Stimulated activated CD4-positive, alpha-beta T cell treated with anti-CD3 and anti-CD28 coated beads, Interleukin-15, amount 100 ng/mL, for 1 hour (primary cell): ENCODE measurements at places on chromosomes 4 and X.

- DNase-seq: no peak
These were observed 57.8 kb downstream of the DCLK2 start for GRCh38 chr4:150136036-150136435.

DNA sequence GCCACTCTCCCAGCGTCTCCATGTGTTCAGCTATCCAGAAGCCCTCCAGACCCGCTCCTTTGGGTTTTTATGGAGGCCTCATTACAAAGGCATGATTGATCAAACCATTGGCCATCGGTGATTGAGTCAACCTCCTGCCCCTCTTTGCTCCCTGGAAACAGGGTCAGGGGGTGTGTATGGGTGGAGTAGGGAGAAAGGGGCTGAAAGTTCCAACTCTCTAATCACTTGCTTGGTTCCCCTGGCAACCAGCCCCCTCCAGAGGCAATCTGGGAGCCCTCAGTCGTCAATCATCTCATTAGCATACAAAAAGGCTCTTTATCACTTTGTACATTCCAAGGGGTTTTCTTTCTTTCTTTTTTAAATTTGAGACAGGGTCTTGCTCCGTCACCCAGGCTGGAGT, 2.3 kb downstream of the TRIM2 start:
- DNase-seq: no peak

GRCh38 chr4:151859641-151860040, 98.8 kb upstream of the GATB start:
- no peak for DNase-seq

DNA sequence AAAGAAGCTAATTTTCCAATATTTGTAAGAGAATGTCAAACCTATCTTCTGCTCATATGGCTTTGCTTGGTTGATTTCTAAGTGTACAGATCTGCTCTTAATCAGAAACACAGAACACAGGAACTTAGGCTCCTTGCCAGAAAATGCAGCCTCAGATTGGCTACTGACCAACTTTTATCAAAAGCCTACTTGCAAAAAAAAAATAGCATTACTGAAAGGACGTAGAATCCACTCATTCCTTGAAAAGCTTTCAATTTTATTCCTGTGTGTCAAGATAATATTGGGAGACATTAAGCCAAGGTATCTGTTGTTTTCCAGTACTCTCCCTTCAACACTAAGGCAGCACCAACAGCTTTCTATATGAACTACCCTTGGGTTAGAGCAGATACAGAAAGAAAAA, 127.6 kb upstream of the INTU start:
- no peak for DNase-seq

- no peak for DNase-seq
These were observed 94.1 kb upstream of the CITED1 start for GRCh38 chrX:72399816-72400215.

GRCh38 chrX:10028283-10029104, 61.3 kb downstream of the CLDN34 start:
- DNase-seq: no peak

GRCh38 chr4:123325241-123325681, 71.3 kb upstream of the SPRY1 start:
- no peak for DNase-seq

- DNase-seq: no peak
These were observed 203.6 kb downstream of the LDB2 start for GRCh38 chr4:16694884-16695276.

DNA sequence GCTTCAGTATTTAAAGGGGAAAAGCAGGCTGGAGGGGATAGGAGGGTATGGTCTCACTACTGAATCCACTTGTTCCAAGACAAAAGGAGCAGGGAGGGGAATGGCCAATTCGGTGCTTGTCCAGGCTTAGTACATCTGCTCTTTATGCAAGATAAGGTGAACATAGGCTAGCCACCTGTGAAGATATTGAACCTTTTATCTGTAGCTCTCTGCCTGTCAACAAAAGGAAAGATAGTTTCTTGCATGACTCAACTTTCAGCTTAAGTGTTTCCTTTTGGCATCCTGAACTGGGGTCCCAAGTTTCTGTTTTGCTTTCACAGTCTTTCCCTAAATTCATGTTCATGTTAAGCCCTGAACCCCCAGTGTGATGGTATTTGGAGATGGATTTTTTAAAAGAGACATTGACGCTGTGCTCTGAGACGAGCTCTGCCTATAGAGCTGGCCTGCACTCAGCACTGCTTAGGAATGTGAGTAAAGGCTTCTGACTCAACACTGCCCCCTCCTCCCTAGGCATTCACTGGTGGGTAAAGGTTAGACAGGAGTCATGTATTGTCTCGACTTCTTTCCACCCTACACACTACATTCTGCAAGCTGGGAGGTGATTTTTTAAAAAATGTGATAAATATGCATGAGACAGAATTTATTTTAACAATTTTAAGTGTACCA, 28.2 kb downstream of the FAM149A start:
- DNase-seq: no peak

DNA sequence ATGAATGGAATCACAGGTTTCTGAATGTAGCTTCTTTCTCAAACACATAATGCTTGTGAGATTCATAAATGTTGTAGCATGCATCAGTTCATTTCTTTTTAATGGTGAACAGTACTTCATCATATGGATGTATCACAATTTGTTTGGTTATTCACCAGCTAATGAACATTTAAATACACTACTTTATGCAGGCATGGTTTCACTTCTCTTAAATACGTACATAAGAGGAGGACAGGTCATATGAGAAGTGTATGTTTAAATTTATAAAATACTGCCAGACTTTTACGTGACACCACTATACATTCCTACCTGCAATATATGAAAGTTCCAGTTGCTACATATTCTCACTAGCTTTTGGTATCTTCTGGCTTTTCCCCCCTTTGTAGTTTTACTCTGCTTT, 65.4 kb downstream of the ANKRD17 start:
- DNase-seq: no peak

GRCh38 chrX:148615491-148615890, 115.1 kb downstream of the AFF2 start:
- no peak for DNase-seq

- no peak for DNase-seq
These were observed at the start of gene TRO for GRCh38 chrX:54920610-54921426. Gene TRO (plus strand): TSS chrX:54920824. CDS start chrX:54922247, 1,423 bp downstream.

DNA sequence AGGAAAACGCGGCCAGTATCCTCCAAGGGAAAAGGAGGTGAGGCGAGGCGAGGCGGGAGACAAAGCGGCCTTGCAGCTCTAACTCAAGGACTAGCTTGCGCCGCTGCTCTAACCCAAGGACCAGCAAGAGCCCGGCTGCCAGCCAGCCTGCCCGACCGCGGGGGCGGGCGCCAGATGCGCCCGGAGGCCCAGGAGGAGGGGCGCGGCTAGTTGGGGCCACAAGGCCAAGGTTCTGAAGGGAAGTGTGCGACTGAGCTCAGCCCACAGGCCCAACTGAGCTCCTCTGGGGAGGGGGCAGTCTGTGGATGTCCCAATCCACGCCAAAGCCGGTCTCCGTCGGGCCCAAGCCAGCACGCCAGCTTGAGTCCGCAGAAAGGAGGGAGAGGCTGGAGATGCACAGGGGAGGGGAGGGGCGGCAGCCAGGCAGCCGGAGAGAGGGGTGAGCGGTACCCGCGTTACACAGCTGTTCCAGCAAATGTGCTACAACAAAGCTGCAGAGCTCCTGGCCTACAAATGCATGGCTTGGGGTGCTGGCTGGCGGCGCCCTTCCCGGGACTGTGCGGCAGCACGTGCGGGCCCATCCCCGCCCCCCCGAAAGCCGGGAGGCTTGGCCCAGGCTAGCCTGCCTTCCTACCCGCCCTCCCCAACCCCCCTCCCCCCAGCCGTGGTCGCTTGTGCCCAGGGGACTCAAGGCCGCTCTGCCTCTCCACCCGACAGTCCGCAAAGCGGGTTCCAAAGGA, 637 bp downstream of the AMER1 start:
- DNase-seq: no peak

DNA sequence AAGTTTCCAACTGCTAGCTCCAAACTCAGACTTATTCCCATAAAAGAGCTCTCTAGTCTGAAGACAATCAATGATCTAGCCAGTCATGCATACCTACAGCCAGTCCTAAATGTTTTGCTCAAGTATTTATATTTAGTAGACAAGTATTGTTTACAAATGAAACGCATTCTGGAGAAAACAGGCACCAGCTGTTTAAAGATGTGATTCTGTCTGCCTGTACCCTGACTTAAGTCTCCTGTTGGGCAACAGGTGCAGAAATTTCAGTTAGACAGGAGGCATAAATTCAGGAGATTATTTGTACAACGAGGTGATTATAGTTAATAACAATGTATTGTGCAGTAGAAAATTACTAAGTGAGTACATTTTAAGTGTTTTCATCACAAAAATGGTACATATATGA, 28.9 kb downstream of the LNX1 start:
- DNase-seq: no peak

GRCh38 chrX:23978491-23978890, 48.5 kb downstream of the KLHL15 start:
- DNase-seq: no peak

- no peak for DNase-seq
These were observed 16.9 kb downstream of the CD99 start for GRCh38 chrX:2708021-2708420.

GRCh38 chr4:57905965-57906364, 795.8 kb upstream of the IGFBP7 start:
- no peak for DNase-seq

DNA sequence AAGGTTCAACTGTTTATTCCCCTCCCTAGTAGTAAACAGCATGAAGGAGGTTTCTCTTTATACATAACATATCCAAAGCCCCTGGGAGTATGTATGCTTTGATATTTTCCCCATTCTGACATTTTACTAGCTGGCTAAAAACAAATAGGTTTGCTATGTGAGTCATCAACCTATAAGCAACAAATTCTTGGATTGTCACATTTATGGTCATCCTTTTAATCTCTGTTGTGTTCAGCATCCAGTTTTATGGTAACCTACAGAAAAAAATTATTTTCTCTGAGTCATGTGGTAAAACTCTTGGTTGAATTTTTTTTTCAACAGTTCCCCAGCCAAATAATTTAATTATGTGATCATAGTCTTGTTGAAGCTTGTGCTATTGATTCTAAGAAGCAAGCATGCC, 734.1 kb downstream of the ADGRL3 start:
- DNase-seq: no peak

DNA sequence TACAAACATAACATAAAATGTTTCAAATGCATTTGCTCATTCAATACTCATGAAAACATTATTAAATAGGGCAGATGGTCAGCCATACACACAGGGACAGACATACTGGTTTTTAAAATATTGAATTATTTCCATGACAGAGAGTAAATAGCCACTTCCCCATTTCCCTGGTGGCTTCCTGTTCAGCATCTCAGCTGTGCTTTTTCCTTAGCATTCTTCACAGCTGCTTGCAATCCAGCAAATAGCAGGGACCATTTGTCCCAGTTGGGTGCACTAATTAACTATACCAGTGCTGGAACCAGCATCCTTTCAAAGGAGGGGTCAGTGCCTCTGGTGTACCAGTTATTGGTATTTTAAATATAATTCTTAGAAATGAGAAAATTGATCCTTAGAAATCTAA, 964.7 kb downstream of the RAB28 start:
- no peak for DNase-seq

GRCh38 chr4:2384245-2384644, 34.2 kb downstream of the ZFYVE28 start:
- DNase-seq: no peak
